NCI-H2171 treated with DMSO at 0.1 percent for 48 hours (cell line): ENCODE measurements at places on chromosomes 2 and 18.

DNA sequence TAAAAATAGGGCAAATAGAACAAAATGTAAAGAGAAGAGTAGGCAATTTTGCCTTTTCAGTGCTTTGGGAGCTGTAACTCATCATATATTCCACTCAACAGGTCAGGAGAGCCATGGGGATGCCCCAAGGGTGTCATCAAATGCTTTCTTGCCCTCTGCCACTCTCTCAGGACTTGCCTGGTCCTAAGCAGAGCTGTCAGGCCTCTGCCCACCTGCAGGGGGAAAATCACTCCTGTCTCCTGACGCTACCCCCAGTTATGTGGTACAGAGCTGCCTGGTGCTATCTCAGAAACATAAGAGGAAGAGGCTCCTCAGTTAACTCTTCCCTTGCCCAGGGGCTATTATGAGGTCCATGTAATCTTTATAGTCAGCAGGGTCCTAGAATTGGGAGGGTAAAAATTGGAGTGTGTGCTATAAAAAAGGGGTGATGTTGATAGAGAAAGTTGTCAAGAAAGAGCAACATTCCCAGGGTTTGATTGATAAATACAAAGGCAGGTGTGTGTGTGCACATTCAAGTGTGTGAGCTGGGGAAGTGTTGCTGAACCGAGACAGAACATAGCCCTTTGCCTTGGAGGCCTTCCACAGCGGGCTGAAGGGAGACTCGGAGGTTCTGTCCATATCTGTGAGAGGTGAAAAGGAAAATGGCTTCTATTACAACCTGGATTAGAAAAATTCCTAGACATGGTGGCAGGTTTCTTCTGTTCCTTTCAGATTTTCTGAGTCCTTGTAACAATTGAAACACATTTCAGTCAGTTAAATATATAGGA, 25.4 kb downstream of the PTPRM start:
- no peak for DNase-seq

DNA sequence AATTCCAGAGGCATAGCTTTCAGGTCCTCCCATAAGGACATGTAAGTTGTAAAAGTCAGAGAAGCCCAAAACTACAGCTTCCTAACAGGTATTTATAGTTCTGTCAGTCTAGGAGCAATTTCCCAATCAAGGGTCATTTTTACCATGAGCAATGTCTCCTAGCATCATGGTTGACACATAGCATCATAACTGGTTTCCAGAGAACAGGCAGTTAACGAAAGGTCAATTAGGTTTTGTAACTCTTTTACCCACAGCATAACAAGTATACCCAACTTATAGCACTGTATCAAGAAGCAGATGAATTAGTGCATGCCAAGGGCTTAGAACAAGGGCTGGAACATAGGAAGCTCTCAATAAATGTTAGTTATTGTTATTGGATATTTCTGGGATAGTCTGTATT, 110.1 kb downstream of the MREG start:
- no peak for DNase-seq

DNA sequence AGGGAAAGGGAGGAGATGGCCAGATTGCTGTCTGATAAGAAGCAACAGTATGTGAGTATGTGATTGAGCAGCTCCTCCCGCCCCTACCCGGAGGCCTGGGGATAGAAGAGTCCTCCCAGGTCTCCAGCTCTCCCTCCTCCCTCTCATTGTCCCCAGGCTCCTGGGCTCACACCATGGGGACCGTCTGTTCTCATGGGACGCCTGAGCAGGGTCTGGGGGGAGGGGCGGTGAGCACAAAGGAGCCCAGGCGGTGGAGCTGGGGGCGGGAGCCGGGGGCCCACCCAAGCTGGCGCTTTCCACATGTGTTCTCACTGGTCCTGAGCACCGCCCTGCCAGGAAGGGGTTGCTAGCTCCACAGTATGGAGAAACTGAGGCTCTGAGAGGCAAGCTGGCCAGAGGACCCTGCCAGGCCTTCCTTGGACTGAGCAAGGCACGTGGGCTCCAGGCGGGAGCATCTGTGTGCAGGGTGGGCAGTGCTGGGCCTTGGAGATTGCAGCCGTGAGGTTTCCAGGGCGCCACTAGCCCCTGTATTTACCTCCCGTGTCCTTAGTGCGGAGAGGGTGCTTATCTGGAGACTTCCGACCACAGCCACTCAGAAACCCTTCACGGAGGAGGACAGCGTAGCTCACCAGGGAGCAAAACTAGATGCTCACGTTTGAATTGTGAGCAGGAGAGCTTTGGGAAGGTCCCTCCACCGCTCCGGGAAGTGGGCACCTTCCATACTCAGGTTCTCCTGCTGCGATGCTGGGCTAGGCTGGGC, 37.4 kb downstream of the PDIA6 start:
- DNase-seq = no peak

DNA sequence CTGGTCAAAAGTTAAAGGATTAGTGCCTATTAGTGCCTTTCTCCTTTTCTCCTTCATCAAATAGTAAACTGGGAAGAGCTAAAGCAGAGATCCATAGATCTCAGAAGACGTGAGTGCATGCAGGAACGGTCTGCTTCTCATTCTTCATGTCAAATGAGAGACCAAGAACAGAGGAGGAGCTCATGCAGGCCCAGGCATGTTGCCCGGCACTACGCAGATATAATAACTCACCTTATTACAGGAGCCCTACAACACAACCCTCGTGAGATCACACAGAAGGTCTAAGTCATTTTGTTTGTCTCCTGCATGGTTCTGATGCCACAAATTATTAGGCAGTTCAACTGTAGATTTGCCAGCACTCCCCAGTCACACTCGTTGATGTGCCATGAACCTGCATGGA, 71.8 kb downstream of the CMPK2 start:
- no peak for DNase-seq

GRCh38 chr2:3168230-3168891, 209.3 kb downstream of the EIPR1 start:
- DNase-seq = no peak

DNA sequence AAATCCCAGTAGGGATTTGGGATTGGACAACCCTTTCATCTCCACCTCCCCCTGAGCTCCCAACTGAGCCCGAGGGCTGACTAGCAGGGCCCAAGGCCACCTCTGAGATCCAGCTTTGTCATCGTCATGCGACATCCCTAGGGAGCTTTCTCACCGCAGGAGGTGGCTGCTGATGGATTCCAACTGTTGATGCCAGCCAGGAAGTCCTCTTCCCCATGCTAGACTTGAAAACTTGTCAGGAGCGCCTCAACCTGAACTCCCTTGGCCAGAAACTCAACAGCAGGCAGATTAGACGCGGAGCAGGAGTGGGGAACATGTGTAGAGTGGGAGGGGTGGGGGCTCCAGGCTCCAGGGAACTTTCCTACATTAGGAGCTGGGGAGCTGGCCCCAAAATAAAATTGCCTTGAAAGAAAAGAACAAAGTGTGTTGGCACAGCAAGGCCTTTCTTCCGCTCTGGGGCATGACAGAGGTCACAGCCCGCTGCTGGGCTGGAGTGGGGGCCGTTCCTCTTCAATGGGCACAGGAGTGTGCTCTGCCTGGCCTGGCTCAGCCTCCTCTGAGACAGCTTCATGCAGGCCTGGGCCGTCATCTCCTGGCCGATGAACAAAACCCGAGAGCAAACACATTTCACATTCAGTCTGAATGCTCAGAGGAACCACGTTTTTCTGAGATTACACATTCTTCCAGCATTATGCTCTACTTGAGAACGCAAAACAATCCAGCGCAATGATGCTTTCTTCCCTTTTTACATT, 34.5 kb downstream of the EMILIN2 start:
- DNase-seq = no peak

DNA sequence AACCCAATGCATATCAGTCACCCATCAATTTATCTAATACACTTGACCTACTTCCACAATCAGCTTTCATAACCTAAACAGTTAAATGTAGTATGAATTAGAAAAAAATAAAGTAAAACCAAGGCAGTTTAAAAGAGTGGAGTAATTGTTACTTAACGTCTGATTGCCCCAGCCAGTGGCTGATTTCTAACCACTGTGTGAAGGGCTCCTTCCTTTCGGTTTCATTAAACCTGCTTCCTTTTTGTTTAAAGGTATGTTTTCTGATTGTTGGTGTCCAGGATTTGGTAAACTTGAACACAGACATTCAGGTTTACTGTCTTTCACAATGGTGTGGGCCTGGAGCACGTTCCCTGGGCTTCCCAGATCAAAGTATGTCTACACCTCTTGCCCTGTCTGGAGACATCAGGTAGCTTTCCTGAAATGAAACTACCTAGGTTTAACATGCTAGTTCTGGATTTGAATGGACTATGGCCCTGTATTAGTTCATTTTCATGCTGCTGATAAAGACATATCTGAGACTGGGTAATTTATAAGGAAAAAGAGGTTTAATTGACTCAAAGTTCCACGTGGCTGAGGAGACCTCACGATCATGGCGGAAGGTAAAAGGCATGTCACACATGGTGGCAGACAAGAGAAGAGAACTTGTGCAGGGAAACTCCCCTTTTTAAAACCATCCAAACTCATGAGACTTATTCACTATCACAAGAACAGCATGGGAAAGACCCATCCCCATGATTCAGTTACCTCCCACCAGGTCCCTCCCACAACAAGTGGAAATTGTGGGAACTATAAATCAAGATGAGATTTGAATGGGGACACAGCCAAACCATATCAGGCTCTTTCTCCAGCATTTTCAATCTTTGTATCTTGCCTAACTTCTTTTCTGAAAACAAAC, 605.2 kb upstream of the ID2 start:
- DNase-seq = no peak

- no peak for DNase-seq
These were observed 16.4 kb downstream of the RMC1 start for GRCh38 chr18:23519734-23520133.

DNA sequence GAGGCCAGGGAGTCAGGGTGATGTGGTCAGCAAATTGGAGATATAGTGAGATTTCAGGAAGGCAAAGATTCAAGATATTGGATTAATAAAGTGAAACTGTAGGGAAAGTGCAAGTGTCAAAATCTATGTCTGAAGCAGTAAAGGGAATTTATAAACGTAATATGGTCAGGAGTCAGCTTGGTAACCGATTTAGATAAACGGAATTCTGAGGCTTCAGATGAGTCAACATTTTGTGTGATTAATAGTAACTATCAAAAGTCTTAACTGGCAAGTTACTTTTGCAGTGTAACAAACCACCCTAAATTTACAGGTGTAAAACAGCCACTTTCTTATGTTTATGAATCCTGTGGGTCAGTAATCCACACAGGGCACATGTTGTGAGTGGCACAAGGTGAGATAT, 10.9 kb downstream of the MTX2 start:
- no peak for DNase-seq

GRCh38 chr2:15642011-15642814, 50.5 kb downstream of the DDX1 start:
- no peak for DNase-seq

DNA sequence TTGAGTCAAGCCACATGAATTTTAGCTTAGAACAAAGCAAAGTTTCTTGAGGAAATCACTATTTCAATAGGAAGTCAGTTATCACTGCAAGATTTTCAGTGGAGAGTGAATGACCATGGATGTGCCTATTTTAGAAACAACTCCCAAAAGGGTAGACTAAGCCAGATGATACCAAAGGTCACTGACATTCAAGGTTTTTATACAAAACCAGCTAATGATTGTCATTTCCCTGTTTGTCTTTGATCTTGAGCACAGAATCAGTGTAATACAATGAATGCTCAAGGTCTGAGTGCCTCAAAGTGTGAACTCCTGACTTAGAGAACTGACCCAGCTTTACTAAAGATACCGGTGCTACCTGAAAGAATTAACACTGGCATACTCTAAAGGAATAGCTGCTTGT, 60.5 kb downstream of the CDH2 start:
- no peak for DNase-seq

DNA sequence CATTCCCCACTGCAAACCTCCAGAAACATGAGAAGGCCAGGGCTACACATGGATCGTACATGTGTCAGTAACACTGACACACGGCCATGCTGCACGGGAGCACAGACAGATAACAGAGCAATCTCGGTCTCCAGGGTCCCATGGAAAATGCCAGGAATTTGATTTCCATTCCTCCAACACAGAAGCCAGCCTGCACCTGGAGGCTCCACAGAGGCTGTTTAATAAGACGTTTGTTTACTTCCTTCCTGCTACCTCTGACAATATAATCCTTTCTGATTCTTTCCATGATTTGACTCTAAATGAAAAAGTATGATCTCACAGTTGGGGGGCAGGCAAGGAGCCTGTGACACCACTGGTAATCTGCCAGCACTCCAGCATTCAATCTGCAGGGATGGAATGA, 210.9 kb upstream of the DDX18 start:
- no peak for DNase-seq

DNA sequence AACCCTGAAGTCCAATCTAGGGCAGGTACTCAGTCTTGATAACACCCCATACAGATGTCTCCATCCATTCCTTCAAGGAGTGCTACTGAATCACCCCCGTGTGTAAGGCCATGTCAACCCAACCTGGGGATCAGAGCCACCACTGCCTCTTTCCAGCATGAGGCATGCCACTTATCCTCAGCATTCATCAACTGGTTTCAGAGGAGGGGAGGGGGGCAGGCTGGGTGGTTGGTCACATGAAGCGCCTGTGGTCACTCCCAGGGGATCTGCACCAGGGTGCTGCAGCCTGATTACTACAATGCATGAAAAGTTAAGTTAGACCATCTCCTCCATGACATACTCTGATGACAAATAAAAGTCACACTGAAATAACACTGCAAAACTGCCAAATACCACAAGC, 65.0 kb downstream of the UXS1 start:
- DNase-seq = no peak

DNA sequence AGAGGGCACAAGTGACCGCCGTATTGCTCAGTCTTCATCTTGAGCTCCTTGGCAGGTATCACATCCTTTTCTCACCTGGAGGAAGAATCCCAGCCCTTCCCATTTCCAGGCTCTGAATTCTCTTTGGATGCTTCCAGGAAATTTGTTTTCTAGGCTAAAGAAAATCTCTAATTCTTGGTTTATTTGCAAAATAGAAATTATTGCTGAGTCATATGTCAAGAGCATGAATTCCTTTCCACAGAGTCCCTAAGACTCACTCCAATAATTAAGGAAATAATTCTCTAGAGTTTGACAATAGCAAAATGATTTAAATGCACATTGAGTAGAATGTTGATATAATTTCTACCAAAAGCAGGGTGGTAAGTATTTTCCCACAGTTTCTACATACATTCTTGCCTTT, 16.3 kb upstream of the CCDC68 start:
- DNase-seq = no peak
